Activated T-helper 1 cell treated with anti-CD3 and anti-CD28 coated beads, Interleukin-2, amount 50 U/mL, for 16 hours (primary cell): ENCODE measurements at places on chromosomes 5 and 9.

DNA sequence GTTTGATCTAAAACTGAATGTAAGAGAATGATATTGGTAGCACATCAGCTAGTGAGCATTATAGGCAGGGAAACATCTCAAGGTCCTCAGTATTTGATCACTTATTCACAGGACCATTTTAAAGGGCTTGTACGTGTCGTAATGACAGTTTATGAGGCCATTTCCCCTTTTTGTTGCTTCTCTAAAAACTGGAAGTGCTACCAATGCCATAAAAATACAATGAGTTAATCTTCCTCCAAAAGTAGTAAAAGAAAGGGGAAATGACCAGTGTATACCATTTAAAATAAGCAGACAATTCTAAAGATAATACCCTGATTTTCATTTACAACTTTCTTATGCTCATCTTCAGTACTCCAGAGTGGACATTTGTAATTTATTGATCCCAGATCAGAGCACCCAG, 285.8 kb upstream of the PCSK5 start:
- DNase-seq = no peak

DNA sequence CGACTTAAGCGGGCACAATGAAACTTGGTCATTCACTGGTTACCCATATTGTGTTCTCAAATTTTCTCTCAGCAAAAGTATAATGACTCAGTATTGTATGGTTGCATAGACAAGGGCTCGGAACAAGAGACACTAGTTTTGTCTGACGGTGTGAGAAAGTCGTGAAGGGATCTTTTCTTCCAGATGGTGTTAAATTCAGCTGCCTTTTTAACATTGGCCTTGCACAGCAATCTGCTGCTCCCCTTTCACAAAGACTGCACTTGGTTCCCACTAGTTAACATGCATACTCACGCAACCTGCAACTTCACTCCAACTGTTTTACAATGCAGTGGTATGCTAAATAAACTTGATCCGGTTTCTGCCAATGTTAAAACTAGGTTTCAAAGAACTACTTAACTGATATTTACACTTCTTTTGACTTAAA, 219.2 kb downstream of the MEF2C start:
- no peak for DNase-seq

GRCh38 chr5:56175488-56175887, 57.6 kb downstream of the ANKRD55 start:
- DNase-seq = no peak

GRCh38 chr5:178854284-178854683, 5.5 kb upstream of the ZNF354B start:
- no peak for DNase-seq

DNA sequence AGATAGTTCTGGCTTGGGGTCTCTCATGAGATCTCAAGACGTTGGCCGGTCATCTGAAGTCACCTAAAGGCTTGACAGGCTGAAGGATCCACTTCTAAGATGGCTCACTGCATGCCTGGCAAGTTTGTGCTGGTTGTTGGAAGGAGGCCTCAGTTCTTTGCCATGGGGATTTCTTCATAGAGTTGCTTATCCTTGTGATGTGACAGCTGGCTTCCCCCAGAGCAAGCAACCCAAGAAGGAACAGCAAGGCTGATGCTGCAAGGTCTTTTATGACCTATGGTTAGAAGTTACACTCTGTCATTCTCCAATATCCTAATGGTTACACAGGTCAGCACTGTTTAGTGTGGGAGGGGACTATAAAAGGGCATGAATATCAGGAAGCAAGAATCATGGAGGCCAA, 20.7 kb upstream of the GRPEL2 start:
- DNase-seq = no peak

DNA sequence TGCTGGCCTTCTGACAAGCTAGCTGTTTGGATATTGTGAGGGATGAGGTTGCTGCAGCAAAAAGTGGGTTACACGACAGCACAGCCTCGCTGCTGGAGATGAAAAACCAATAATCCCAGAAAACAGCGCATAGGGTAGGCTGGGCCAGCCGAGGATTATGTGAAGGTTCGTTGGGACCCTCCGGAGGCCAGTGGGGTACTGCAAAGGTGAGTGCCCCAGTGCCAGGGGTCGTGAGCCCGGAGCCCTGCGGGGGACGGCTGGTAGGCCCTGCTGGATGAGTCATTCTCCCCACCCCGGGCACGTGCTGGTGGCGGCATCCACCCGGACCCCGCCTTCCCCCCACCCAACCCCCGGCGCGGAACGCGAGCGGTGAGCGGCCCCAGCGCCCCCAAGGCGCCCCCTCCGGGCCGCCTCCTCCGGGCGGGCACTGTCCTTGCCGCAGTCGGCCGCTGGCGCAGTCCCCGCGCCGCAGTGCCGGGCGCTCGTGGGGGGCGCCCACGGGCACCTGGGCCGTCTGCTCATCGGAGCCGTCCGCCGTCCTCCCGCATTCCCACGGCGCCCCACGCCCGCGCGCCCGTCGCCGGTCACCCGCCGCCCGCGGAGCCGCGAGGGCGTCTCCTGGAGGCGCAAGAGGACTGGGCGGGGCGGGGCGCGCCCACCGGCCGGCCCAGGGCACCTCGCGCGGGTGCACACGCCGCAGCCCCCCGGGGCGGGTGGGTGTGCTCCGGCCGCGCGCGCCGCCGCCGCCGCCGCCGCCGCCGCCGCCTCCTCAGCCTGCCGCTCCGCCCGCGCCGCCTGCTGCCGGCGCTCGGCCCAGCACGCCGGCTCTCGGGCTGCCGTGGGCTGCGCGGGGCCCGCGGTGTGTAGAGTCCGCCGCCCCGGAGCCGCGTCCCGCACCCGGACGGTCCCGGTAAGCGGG, at the start of gene PHF24:
TSS of gene PHF24 (plus strand) at position 794 of the 919 bp plus-strand sequence. CDS start 13,014 bp downstream, outside the sequence.
- DNase-seq = no peak

DNA sequence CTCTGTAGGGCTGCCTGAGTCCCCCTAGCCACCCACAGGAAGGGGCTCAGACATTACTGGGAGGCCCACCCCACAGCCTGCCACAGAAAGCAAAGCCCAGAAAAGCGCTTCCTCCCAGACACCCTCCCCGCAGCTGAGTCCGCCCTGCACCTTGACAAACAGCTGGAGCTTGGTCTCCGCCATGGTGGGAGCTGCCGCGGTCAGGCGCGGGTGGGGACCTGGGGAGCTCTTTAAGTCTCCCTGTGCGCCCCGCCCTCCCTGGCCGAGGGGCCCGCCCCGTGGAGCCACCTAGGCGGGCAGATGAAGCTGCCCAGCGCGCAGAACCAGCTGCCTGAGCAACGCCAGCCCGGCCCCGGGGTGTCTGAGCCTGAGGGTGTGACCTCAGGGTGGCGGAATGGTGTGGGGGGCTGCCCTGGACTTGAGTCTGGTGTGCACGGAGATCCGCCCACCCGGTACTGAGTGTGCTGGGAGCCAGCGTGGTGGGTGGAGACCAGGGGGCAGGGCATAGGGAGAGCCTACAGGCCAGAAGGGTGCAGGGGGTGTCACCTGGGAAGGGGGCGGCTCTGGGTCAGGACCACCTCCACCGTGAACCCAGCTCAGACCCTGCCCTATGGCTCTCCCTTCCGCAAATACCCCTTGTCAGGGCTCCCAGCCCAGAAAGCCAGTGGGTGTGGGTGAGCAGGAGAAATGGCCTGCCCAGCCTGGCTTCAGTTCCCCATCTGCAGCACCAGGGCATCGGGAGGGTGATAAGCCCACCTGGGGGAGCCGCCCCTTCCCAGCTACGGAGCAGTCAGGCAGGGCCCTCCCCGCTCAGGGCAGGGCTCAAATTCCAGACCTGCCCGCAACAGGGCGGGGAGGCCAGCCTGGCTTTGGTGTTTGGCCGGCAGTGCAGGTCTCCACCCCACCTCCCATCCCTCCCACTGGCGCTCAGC, at the start of gene CLIC3:
TSS of gene CLIC3 (minus strand) at position 208 of the 932 bp plus-strand sequence. CDS start at position 183, 25 bp downstream.
- DNase-seq = peak; percentile 30

- DNase-seq = no peak
Measured at GRCh38 chr5:58446024-58446423, 13.9 kb downstream of the PLK2 start.

DNA sequence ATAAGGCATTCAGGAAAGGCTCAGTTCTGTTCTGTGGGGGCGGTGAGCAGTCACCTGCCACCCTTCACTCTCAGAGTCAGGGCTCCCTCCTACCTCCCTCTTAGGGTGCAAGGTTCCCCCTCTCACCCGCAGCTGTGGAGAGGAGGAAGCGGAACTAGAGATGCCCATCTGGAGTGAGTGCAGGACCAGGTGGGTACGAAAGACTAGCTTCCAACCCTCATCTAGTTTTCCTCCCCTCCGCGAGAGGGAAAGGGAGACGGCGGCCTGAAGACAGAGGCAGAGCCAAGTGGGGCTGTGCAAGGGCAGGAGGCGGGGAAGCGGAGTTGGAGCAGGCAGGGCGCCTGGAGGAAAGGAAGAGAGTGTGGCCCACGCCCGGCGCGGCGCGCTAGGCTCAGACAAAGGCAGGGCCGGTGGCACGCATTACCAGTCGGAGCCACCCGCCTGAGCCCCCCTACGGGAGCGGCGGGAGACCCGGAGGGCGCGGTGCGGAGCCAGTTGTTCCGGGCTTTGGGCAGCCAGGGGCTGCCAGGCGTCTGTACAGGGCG, 7.3 kb downstream of the PRR7 start:
- DNase-seq = no peak

GRCh38 chr5:78920604-78921003, 64.5 kb downstream of the ARSB start:
- no peak for DNase-seq

GRCh38 chr5:90494043-90494442, 19.4 kb downstream of the POLR3G start:
- DNase-seq = no peak

GRCh38 chr5:154109416-154110106, 70.8 kb downstream of the MFAP3 start:
- no peak for DNase-seq

DNA sequence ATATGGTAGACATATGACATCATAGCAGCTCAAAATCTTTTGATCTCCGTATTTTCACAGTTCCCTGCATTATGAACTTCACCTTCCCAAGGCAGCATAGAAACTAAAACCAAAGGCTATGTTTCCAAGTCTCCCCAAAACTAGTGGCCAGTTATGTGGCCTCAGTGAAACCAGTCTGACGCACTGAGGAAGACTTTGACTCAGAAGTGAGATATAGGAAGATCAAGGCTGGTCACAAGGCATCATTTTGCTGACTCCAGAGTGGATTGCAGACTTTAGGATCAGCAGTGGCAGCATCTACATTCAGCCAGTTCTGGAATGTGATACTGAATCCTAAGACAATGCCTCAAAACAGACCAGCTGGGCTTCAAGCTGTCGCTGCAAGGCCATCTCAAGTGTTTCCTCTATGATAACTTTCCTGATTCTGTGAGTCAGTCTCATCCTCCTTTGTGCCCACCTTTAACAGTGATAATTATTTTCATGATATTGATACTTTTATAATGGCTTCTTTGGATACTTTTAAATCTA, 34.4 kb upstream of the ELL2 start:
- no peak for DNase-seq

DNA sequence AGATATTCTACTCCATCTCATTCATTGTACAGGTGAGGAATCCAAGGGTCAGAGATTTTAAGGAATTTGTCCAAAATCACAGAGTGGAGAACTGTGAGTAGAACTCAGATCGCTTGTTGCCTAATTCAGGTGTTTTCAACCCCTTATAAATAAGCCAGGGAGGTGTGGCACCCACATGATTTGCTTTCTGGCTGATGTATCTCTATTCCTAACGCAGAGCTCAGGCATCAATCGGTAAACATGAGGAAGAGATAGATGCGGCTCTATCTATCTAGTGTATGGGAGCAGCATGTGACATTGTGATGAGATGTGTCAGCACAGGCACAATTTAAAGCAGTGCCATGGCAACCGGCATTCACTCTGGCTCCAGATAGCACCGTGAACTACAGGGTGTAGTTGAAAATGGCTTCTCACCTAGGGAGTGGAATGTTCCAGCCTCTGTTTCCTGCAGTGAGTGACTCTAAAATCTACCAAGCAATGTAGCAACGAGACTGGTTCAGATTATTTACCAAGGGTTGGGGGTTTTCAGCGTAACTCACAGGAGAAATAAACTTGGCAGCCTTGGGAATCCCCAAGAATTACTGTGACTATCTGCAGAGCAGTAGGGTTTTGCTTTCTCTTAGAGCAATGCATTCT, 53.4 kb upstream of the SUB1 start:
- DNase-seq = peak; percentile 42

GRCh38 chr5:105954341-105954740, 1716.4 kb downstream of the EFNA5 start:
- no peak for DNase-seq

GRCh38 chr5:73999297-73999696, 373.3 kb downstream of the ARHGEF28 start:
- DNase-seq = no peak
